ENCODE measurements at places on chromosomes 6 and 20.
A peak's percentile ranks its signal among the peaks of the same experiment; 100 is the strongest.

DNA sequence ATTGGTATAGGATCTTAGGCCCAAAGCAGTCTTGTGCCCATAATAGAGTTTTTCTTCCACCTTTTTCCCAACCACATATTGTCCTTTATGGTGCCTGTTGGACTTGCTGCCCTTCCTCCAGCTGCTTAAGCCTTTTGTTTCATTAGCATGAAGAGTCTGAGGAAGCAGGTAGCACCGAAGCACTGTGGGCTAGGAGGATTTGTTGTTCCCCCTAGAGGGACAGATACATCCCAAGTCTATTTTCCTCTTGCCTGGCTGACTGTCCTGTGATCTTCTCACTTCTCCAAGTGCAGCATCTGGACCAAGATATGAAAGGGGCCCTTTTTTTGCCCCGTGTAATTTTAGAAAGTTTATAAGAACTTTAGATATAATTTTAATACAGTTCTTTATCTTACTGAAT lies 50.7 kb upstream of the COL10A1 start:
- no peak for DNase-seq

- no peak for DNase-seq
Observed at GRCh38 chr6:55694148-55694547, 115.2 kb upstream of the HMGCLL1 start.

GRCh38 chr6:149820506-149820905 lies 43.7 kb downstream of the LRP11 start:
- no peak for DNase-seq

GRCh38 chr6:122604676-122605075 lies 5.5 kb upstream of the PKIB start:
- DNase-seq: no peak

GRCh38 chr6:25423358-25423757 lies 144.2 kb downstream of the CARMIL1 start:
- no peak for DNase-seq

GRCh38 chr20:31712564-31713311 lies 9.9 kb downstream of the BCL2L1 start:
- peak; percentile 12 for DNase-seq

- DNase-seq: no peak
Observed at GRCh38 chr6:29827579-29828470, at the start of gene HLA-G. Gene HLA-G, plus strand, starts transcription at chr6:29827825. Its CDS starts 20 bp downstream, at chr6:29827845.

DNA sequence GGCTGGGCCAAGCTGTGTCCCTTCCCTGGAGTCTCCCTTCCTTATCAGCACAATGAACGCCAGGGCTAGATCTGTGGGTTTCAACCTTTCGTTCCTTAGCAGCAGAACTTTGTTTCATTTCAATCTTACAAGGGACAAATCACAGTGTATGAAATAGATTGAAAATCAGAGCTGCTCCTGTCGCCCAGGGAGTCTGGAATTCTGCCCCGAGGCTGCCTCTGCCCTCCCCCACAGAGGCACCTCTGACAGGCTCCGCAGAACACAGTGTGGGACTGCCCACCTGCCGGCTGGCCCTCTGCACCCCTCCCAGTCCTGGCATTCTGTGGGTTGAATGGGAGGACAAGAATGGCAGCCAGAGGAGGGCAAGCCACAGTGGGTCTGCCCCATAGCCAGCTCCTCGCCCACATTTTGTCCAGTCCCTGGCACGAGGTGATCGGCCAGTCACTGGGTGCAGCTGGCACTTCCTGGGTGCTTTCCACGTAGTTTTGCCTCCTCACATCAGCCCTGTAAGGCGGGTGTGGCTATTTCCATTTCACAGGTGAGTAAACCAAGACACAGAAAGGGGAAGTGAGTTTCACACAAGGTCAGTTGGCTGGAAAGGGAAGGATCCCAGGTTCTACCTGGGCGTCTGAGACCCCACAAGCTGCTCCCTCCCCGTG lies 26.1 kb downstream of the MANBAL start:
- DNase-seq: no peak

DNA sequence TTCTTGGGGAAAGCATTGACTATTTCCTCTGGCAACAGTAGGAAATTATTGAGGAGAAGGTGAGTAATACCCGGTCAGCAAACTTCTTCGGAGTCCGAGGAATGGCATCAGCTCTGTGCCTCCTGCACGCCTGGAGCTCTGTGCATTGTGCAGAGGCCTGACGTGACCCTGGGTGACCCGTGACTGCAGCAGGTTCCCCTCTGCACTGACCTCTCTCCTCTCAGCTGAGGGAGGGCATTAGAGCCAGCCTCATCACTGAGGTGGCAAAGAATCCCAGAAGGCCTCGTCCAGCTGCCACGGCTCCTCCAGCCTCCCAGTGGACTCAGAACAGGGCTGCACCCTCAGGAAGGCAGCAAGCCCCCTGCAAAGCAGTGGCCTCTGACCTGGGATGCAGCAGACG lies 502.9 kb downstream of the CD83 start:
- no peak for DNase-seq

- no peak for DNase-seq
Observed at GRCh38 chr6:3849681-3850450, 693 bp downstream of the FAM50B start.

DNA sequence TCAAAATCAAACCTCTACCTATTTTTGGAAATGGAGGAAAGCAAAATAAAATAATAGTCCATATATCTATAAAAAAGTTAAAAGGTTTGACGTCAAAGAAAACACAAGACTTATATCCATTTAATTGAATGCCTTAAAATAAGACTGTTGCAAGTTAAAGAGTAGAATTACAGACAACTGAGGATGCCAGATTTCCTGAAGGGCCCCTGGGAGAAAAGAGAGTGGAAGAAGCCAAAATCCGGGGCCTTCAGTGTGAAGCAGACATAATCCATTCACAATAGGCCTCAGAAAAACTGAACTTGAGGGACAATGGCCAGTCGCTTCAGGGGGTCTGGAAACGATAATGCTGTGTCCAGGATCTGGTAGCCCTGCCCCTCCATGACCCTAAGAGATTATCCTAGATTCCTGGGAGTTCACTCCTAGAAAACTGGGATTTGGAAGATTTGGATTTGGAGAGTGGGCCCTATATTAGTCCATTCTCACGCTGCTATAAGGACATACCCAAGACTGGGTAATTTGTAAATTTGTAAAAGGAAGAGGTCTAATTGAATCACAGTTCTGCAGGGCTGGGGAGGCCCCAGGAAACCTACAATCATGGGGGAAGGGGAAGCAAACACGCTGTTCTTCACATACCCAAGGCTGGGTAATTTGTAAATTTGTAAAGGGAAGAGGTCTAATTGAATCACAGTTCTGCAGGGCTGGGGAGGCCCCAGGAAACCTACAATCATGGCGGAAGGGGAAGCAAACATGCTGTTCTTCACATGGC lies 94.0 kb upstream of the SLC2A12 start:
- DNase-seq: no peak

- no peak for DNase-seq
Observed at GRCh38 chr6:40755046-40755681, 168.0 kb upstream of the LRFN2 start.

GRCh38 chr6:77461796-77462195 lies 1.5 kb downstream of the HTR1B start:
- no peak for DNase-seq

- no peak for DNase-seq
Observed at GRCh38 chr6:48486876-48487275, 375.9 kb upstream of the PTCHD4 start.

DNA sequence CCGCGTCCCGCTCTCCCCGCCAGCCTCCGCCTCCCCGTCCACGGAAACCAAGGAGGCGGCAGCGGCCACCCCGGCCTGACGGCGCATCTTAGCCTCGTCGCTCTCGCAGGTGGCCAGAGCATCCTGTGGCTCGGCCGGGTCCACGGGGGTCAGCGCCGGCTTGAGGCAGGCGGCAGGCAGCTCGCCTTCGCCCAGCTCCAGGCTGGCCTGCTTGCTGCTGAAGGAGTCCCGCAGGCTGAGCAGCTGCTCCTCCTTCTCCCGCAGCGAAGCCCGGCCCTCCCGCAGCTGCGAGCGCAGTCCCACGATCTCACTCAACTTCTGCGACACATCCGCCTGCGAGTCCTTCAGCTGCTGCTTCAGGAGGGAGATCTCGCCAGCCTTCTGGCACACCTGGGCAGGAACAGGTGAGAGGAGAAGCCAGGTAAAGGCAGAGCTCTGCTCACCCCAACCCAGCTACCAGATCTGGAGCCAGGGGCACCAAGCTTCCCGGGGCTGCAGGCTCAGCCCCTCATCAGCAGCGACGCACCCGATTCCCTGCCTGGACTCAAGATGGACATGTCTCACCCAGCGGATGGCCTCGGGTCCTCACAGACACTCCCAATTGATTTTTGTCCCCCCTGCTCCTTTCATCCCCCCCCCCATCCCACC lies 5.2 kb upstream of the FASTKD5 start:
- no peak for DNase-seq

DNA sequence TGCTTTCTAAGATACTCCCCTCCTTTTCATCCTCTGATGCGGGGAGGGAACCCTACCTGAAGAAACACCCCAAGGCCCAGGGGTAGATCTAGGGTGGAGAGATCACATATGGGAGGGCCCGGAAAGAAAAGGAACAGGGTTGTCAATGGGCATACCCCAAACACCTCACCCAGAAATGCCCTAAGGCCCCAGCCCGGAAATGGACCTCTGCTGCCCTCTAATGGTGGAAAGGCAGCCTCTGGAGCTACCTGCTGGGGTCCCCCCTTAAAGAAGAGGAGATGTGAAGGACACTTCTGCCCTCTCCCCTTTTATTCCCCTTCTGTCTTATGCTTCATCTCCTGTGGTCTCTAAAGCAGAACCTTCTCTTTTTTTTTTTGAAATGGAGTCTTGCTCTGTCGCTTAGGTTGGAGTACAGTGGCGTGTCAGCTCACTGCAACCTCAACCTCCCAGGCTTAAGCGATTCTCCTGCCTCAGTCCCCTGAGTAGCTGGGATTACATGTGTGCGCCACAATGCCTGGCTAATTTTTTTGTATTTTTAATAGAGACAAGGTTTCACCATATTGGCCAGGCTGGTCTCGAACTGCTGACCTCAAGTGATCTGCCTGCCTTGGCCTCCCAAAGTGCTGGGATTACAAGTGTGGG lies 458 bp upstream of the ARMC12 start:
- no peak for DNase-seq

DNA sequence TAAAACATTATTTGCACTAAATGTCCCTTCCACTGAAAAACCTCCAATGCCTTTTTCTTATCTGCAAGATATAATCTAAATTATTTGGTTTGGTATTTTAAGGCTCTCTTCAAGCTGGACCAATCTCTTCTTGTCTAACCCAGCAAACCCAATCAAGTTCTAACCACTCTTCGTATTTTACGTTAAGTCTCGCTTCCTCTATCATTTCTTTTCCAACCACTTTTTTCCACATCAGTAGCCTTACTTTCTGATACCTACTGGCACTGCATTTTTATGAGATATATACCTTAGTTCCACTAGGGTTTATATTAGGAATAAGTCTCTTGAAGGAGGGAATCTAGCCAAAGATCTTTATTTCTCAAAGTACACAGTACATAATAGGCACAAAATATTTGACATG lies 19.1 kb downstream of the FBXL4 start:
- no peak for DNase-seq

DNA sequence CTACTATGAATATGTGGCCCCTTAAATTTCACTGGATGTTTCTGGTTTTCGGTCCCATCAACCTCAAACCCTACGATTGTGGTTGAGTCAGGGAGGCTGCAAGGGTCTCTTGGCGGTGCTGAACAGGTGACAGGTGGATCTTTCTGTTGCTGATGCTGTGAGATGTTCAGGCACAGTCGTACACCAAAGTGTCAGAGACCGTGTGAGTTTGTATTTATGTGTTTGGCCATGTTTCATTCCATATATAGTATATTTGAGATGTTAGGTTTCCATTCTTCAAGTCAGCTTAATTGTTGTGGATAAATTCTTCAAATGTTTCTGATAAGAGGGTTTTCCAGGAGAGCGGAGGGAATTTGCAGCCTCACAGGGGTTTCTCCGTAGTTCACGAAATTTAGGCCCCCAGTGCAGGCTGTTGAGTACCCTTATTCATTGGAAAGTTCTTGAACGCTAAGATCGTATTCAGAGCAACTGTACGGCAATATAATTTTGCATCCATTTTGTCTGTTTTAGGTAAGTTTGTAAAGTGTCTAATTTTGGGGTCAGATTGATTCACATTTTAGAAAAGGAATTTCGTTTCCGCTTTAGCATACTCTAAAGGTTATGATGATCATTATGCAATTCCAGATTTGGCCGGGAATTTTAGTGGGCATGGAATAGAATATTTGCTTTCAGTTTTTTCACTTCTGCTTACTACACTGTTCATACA lies 1.2 kb downstream of the TAB2 start:
- no peak for DNase-seq

DNA sequence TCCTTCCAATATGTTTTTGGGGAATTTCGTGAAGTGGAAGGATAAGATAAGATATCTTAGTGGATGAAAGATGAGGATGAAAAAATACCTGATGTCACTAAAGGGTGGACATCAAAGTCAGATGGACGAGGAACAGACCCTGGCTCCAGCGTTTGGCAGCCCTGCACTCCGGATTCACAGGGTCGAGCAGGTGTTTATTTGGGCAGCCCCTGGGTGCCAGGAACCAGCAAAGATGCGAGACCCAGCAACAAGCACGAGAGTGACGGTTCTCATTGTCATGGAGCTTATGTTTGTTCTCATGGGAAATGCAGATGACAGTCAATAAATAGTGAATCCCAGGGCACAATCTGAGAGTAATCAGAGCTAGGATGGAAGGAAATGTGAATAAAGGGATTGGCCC lies 131.1 kb downstream of the PHACTR3 start:
- no peak for DNase-seq

- DNase-seq: no peak
Observed at GRCh38 chr6:45074439-45074838, 253.7 kb upstream of the RUNX2 start.

GRCh38 chr6:45959534-45960145 lies 56.0 kb downstream of the CLIC5 start:
- peak; percentile 90 for DNase-seq

GRCh38 chr20:35718972-35719635 lies 19.9 kb downstream of the ROMO1 start:
- no peak for DNase-seq

DNA sequence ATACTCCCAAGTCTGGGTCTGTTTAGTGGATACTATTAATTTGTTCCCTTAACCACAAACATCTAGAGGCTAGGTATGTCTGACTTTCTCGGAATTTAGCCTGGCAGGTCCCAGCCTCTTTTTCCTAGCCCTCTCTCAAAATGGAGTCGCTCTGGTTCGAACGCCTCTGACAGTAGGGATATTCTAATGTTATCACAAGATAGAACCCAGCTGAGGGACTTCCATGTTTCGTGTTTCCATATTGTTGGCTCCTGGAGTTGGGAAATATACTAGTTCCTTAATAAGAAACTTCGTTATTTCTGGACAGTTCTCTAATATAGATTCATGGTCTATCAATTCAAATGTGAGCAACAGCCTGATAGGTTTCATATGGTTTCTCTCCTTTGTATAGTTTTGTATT lies 16.4 kb downstream of the CYB5R4 start:
- DNase-seq: no peak

DNA sequence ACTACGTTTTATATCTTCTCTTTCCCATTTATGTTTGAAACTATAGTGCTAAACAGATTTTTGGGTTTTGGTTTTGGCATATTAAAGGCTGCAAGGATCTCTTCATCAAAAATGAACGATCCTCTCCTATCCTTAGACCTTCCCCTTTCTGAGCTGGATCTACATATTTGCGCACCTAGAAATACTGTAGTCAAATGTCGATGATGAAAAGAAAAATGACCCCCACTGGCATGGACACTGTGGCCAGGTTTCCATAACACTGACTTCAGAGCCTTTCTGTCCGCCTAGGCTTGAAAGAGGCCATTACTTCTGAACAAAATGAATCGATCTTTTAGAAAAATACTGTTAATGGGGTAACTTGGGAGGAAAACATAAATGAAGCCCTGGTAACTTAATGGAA lies 5.8 kb downstream of the FLRT3 start:
- no peak for DNase-seq
